ENCODE measurements at places on chromosomes 1 and 21.

GRCh38 chr21:32137266-32137665 lies 141.6 kb downstream of the MIS18A start:
- peak; percentile 25 for DNase-seq

DNA sequence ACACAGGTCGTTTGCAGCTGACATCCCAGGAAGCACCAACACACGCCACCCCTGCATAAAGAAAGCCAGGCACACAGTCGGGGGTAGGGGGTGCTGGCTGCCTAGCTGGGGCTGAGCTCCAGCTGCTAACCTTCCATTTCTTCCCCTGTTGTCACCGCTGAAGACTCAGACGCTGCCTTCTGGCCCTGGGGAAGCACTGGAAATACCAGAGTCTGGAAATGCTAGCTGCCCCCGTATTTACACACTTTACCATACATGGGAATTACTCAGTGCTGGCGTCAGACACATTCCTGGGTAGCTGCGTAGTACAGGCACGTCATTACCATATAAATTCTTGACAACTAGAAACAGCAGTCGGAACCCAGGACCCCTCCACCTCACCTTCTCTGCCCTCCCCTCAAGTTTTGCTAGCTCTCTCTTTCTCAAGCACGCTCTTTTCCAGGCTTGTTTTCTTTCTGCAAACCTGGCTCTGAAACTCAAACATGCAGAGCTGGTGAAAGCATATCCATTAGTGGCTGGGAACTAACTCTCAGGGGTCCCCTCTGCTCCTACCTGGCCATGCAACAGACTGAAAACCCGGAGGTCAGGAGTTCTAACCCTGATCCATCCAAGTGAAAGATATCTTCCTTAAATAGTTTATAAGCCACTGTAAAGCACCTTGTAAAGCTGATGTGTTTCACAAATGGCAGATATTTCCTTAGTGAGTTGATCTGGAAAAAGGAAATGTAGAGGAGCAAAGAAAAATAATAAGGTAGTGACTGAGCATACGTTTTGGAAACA lies 3.3 kb downstream of the CSRP1 start:
- DNase-seq = peak; percentile 99

DNA sequence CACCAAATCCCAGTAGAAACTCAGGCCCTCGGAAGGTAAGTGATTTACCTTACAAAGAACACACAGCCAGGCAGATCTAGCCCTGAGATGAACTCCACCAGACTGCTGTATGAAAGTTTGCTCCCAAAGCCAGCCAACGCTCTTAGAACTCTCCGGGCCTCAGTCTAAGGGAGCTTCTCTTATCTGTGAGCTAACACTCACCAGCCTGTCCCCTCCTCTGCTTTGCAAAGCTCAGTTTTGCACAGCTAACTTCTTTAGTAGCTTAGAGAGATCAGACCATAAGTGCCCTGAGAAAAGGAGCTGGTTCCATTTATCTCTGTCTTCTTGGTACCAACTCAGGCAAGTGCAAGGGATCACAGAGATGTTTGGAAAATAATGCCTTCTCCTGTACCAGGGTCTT lies 195.8 kb upstream of the JUN start:
- no peak for DNase-seq

DNA sequence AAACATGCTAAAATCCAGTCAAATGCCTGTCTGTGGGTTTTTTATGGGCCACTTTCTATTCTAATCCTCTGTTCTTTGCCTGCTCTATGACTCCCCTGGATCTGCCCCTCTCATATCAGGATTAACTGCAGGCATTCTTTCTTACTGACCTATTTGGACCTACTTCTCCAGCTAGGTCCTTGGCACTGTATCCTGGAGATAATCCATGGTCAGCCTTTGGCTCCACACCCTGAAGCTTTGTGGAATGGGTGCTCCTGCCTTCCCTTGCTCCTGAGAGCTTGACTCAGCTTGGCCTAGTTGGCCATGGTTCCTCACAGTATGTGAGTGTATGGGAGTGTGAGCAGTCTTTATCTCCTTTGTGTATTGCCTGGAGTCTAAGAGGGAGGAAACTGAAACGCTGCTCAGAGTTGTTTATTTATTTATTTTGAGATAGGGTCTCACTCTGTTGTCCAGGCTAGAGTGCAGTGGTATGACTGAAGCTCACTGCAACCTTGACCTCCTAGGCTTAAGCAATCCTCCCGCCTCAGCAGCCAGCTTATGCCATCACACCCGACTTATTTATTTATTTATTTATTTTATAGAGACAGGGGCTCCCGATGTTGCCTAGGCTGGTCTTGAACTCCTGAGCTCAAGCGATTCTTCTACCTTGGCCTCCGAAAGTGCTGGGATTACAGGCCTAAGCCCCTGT lies 28.7 kb upstream of the CDC14A start:
- no peak for DNase-seq

GRCh38 chr1:14871218-14871970 lies 272.9 kb downstream of the KAZN start:
- no peak for DNase-seq

DNA sequence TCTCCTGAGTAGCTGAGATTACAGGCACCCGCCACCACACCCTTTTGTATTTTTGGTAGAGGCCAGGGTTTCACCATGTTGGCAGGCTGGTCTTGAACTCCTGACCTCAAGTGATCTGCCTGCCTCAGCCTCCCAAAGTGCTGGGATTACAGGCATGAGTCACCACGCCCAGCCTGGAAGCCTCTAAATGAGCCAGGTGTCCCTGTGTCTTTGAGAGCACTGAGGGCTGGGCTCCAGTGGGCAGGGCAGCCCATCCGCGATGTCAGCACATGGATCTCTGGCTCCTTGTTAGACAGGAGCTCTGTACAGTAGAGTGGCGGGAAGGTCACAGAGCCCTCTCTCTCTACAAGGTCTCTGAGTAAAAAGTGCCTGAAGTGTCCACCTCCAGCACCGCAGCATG lies 124.3 kb downstream of the PGBD5 start:
- DNase-seq = no peak

- no peak for DNase-seq
These were observed 17.6 kb downstream of the CDC42BPA start for GRCh38 chr1:227300682-227301081.

- DNase-seq = peak; percentile 73
These were observed 131.3 kb downstream of the NTPCR start for GRCh38 chr1:233081735-233082134.
